ENCODE measurements at places on chromosomes 2 and 18. TPM values are rescaled to one million over a fixed set of nuclear protein-coding genes. Genes with fewer than 3 reads are reported as not detected.
A peak's percentile ranks its signal among the peaks of the same experiment; 100 is the strongest.

The SPHKAP gene
- 2.6 TPM for total RNA-seq

The MC4R gene
- 4.1 TPM for total RNA-seq

The UGT1A10 gene
- total RNA-seq = 0.48 TPM

The ACVR1 gene
- 22.1 TPM for total RNA-seq

The DLGAP1 gene
- total RNA-seq = 20.7 TPM

The ADAM23 gene
- total RNA-seq = 3.4 TPM

The TMEM247 gene
- total RNA-seq = not detected

The NPPC gene
- not detected for total RNA-seq

The MARCO gene
- not detected for total RNA-seq

The CYP1B1 gene
- 24.8 TPM for total RNA-seq

The ASB18 gene
- total RNA-seq = 2.2 TPM

The CENPA gene
- 4.1 TPM for total RNA-seq

The TRABD2A gene
- 4.8 TPM for total RNA-seq

The FHOD3 gene
- total RNA-seq = 59.7 TPM

The AQP12B gene
- total RNA-seq = 0.96 TPM

- DNase-seq = no peak
These were observed 65.3 kb downstream of the TWIST2 start for GRCh38 chr2:238912916-238913875.

GRCh38 chr2:86031151-86031550 lies 74.5 kb downstream of the POLR1A start:
- DNase-seq = no peak

- DNase-seq = peak; percentile 47
These were observed 113.1 kb downstream of the GATA6 start for GRCh38 chr18:22282311-22283115.

GRCh38 chr2:9708683-9709538 lies 78.1 kb upstream of the YWHAQ start:
- DNase-seq = no peak

DNA sequence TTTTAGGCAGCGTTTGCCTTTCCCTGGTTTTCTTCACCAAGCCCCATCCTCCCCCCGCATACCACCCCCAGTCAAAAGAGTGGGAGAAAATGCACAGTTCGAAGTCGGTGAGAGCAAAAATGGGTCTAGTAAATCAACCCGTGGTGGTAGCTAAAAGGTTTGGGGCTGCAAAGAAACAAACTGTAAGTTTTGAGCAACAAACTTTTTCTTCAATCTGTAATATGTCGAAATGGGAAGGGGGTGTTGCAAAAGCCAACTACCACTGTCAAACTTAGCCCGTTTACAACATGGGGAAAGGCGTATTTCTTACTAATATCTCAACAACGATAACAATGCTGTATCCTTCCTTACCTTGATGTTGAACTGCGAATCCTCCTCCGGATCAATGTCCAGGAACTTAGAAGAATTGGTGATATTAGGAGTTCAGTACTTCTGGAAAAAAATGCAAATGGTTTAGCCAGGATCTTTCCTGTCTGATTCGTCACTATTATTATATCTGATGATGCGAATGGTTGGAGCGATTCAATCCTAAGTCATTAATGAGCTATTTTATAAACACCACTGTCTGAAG lies 2.4 kb upstream of the SATB2 start:
- DNase-seq = no peak

GRCh38 chr2:21981127-21981526 lies 857.4 kb downstream of the TDRD15 start:
- peak; percentile 11 for DNase-seq

GRCh38 chr2:196967116-196967515 lies 40.6 kb upstream of the PGAP1 start:
- DNase-seq = peak; percentile 38

DNA sequence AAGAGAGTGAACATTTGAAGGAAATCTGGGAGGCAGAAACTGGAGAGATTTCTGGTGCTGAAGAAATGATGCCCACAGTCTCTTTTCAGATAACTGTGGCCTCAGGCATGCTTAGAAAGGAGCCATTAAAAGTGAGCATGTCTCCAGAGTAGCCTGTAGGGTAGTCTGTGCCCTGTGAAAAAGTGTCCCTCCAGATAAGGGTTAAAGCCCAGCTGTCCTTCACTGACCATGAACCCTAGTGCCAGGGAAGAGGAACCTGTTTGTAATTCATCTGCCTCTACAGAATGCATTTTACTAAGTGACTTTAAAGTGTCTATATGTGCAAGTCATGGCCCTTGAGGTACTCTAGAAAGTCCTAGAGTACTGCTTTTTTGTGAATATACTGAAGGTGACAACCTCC lies 30.5 kb upstream of the EHBP1 start:
- DNase-seq = no peak

- DNase-seq = no peak
These were observed 199.7 kb downstream of the KCNS3 start for GRCh38 chr2:18078216-18078615.

DNA sequence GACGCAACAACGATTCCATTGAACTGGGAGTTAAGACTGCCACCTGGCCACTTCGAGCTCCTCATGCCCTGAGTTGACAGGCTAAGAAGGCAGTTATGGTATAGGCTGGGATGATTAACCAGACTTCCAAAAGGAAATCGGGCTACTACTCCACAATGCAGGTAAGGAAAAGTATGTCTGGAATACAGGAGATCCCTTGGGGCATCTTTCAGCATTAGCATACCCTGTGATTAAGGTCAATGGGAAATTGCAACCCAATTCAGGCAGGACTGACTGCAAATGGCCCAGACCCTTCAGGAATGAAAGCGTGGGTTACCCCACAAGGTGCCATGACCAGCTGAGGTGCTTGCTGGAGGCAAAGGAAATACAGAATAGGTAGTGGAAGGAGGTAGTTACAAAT lies 19.1 kb downstream of the CHRNA1 start:
- no peak for DNase-seq

GRCh38 chr2:1628893-1629292 lies 115.4 kb downstream of the PXDN start:
- DNase-seq = peak; percentile 20

- peak; percentile 17 for DNase-seq
These were observed 160.6 kb downstream of the RNF144A start for GRCh38 chr2:7077660-7078267.

DNA sequence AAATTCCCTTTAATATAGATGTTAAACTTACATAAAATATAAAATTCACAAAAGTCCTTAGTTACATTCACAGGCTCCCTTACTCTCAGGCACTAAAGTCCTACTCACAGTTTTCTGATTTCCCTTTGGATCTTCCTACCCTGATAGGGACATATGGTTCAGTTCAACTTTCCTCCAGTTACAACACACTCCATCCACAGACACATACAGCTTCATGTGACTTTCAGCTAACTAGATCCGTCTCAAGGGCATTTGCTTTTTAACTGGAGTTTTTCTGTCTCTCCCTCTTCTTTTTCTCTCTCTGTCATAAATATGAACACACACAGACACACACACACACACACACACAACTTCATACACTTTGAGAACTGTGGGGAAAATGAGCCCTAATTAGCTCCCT lies 419.2 kb downstream of the LRP1B start:
- no peak for DNase-seq

- no peak for DNase-seq
These were observed 829.3 kb downstream of the LRP1B start for GRCh38 chr2:141301551-141301950.

GRCh38 chr2:117771969-117772630 lies 42.4 kb upstream of the DDX18 start:
- peak; percentile 58 for DNase-seq

DNA sequence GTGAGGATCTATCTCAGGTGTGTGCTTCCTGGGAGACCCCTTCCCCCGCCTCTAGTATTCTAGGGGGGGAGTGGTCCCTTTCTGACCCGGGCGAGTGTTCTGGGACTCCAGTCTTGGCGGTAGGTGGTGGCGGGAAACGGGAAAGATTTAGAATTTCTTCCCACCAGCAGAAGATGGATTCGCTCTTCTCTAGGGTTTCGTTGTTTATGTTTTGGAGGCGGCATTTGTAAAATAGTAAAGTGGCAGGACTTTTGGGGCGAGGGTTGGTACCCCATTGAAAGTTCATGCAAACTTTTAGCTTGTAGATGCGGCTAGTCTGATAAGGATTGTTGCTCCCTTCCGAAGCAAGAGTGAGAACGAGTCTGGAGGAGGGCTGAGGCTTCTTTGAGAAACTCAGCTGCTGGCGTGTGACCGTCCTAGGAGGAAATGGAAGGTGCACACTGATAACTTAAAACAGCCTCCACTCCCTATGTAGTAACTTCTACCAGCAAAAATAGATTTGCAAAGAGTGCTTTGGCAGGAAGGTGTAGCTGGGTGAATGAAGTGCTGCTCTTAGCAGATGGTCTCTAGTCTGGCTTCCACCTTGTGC lies 412 bp downstream of the GPD2 start:
- peak; percentile 50 for DNase-seq

GRCh38 chr18:56267334-56267733 lies 371.1 kb downstream of the TXNL1 start:
- no peak for DNase-seq

Measured in umbilical cord (tissue), 2 donors.